ENCODE measurements at places on chromosomes 7 and 10. TPM values are rescaled to one million over a fixed set of nuclear protein-coding genes. Genes with fewer than 3 reads are reported as not detected.

RINT1 gene
- total RNA-seq: 14.1 TPM

CALML3 gene
- total RNA-seq: not detected

BTBD16 gene
- not detected for total RNA-seq

CTAGE6 gene
- 0.17 TPM for total RNA-seq

Data from fibroblast of lung (primary cell).